RKO (cell line): ENCODE measurements at places on chromosomes 6 and 20.
A peak's percentile ranks its signal among the peaks of the same experiment; 100 is the strongest.

DNA sequence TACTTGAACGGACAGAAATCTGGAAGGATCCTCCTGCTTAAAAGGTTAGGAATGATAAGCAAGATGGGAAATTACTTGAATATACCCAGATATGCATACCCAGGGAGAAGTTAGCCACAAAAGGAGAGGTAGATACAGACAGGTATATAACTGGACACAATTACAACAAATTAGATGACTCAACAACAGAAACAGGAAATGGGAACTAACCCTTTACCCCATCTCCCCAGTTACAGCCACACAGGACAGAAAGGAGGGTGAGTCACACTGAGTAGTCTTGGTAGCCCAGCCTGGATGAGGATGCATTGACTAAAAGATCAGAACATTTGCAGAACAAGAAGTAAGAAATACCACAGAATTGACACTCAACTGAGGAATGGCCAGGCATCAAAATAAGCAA is 61.2 kb downstream of the C6orf52 start:
- peak; percentile 84 for DNase-seq

GRCh38 chr6:56292505-56293181 is 45.3 kb upstream of the COL21A1 start:
- DNase-seq, result peak; percentile 67

GRCh38 chr6:119193707-119194106 is 115.2 kb upstream of the FAM184A start:
- DNase-seq, result no peak

- DNase-seq, result no peak
Measured at GRCh38 chr6:16544006-16544405, 217.3 kb downstream of the ATXN1 start.
